ENCODE measurements at places on chromosomes 2 and 18.

DNA sequence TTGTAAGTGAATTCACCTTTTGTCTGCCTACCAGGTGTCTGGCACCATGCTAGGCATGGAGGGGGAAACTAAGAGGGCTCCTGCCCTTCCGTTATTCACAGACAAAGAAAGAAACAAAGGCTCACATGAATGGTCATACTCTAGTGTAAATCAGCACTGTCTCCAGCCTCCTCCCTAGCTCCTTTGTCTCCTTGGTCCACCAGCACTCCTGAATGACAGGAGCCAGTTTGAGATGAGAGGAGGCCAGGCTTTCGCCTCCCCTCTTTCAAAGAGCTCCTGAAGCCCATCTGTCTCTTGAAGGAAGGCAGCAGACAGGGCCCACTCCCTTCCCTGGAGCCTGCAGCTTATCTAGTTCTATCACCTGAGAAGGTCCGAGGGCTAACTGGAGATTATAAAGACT lies 18.7 kb downstream of the SATB2 start:
- no peak for DNase-seq

GRCh38 chr2:83115155-83115554 lies 1343.9 kb downstream of the SUCLG1 start:
- DNase-seq: no peak

GRCh38 chr18:24586662-24587360 lies 126.4 kb downstream of the HRH4 start:
- DNase-seq: no peak

- peak; percentile 89 for DNase-seq
Measured at GRCh38 chr2:96537066-96537733, 648 bp downstream of the ARID5A start.

DNA sequence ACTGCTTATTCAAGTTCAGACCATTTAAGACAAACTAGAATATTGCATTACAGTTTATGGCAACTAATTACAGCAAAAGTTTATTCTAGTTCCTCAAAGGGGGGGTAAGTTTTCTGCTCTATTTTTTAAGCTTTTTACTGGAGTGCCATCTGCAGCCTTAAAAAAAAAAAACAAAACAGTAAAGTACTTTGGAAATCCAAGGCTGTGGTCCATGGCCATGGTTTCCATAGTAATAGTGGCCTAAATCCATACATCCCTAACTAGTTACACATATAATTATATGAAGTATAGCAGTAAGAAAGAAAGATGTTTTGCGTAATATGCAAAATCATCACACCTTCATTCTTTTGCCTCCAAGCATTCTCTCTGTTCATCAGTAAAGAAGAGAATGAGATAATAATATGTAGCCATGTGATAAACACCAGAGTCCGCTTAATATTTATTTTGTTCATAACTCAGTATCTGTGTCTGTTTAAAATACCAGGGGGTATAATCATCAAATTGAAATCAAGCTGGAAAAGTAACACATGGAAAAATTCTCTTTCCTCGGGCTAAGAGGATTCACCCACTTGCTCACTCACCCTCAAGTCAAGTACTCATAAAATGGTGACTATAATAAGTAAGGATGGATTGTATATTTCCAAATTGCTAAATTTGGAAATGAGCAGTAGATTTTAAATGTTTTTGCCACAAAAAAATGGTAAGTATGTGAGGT lies 301.1 kb upstream of the RND3 start:
- DNase-seq: no peak

GRCh38 chr2:69053416-69053965 lies 40.5 kb downstream of the ANTXR1 start:
- DNase-seq: no peak

DNA sequence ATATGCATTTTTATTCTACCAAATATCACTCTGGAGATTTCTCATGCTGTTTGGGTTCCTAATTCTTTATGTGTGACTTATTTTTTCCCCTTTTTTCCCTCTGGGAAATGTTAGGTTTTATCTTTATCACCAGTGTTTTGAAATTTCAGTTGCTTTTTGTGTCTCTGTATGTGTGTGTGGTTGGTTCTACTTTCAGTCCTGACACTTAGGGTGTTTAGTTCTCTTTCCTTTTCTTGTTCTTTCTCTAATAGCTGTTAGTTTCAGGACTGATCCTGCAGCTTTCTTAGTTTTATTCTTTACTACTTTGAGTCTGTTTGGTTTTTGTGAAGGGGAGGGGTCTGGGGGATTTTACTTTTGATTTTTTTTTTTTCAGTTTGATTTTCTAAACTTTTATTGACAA lies 23.1 kb downstream of the PPM1B start:
- no peak for DNase-seq

DNA sequence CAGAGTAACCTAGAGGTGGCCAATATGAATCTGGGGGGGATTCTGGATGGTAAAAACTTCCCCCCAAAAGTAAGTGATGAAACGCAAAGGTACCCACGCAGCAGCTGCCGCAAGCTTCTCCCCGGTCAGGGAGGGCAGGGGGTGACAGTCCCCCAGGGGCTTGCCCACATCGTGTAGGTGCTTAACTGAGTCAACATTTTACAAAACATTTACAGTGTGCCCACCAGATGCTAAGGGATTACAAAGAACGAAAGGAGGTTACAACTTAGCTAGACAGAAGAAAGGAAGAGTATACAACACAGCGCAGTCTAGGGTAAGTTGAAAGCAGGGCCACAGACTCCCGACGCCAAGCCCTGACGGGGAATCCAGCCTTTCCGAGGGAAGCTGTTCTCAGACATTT lies 45.6 kb downstream of the LPIN2 start:
- DNase-seq: no peak

GRCh38 chr2:236400594-236401360 lies 136.6 kb upstream of the ASB18 start:
- DNase-seq: no peak

DNA sequence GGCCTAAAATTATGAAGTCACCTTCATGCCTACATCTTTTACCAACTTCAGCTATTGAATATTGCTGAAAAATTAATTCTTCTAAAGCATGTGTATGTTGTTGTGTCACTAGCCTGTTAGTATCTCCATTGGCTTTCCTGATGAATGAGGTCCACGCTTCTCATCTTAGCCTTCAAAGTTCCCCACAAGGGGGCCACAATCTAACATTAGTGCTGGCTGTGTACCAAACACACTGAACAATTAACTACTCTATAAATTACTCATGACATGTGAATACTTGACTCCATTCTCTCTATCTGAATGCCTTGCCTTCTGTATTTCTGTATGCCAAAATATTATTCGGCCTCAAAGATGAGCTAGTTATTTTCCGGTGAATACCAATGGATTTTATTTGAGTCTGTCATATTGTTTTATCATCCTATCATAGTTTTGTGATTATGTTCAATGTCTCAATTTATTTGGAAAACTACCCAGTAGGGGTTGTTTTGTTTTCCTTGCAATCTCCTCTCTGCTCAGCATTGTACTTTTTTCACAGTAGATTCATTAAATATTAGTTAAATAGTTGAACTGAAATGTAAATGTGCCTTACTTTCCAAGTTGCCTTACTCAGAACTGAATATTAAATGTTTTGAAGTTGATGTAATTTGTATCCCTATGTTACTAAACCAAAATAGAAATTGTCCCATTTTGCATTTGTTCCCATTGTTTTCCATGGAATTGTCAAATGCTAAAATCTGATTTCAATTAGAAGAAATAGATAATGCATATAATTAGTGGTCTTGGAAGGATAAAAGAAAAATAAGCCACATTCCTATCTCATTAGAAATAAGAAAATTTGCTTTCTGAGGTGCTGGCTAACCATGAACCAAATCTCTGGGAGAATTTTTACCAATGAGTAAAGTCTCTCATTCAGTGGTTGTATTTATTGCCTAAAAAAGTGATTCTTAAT lies 208.4 kb upstream of the COL3A1 start:
- DNase-seq: no peak

GRCh38 chr2:241191081-241191480 lies 2.6 kb downstream of the ANO7 start:
- no peak for DNase-seq

GRCh38 chr2:155310589-155310988 lies 612.1 kb downstream of the KCNJ3 start:
- DNase-seq: no peak

DNA sequence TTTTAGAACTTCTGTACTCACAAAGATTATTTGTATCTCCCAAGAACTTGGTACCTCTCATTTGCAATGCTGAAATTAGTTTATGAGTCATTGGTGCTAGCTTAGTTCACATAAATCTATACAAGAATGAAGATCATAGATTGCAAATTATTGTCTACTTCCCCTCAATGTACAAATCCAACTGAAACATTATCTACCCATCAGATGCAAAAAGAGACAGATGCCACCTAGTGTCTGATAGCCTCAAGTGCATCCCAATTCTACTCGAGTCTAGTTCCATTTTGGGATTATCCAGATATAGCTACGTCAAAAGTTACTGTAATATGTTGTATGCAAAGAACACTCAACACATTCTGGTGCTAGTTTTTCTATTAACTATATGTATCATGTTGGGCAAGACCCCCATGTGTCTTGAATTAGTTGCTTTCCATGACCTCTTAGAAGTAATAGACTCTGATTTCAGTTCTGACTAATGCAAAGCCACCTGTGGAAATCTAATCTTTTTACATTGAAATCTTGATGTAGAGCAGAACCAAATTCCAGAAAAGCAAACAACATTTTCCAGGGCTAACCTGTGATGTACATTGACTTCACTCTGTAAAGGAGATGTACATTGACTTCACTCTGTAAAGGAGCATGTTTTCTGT lies 210.0 kb downstream of the RBM43 start:
- no peak for DNase-seq

GRCh38 chr2:209146682-209147320 lies 277.0 kb upstream of the MAP2 start:
- no peak for DNase-seq

DNA sequence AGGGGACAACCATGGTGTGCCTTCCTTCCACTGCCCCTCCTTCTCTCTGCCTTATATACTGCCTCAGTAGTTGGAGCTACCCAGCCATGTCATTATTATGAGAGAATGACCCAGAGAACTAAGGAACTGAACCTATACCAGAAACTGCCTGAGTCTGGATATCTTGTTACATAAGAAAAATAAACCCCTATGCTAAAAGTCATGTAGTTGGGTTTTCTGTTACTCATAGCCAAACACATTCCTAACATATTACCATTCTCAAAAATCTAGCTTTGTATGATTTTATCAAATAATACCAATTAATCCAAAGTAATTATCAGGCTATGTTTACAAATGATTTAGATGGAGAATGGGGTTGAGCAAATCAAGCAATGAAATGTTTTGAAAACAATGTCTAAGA lies 15.0 kb upstream of the KLF7 start:
- DNase-seq: no peak

- DNase-seq: no peak
Measured at GRCh38 chr2:239138610-239139009, 262.2 kb downstream of the HDAC4 start.

DNA sequence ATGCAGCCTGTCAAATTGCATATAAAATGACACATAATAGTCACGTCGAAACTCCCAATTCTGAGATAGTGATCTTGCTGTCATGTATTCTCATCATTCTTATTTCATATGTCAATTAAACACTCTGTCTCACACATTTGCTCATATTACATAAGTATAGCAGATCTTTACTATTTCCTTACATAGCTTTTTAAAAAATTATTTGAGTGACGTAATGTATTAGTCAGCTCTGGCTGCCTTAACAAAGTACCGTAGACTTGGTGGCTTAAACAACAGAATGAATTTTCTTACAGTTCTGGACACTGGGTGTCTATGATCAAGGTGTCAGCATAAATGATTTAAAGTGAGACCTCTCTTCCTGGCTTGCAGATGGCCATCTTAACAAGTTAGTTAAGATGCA lies 1032.3 kb upstream of the NRXN1 start:
- DNase-seq: no peak

GRCh38 chr2:179377296-179377695 lies 112.7 kb upstream of the SESTD1 start:
- no peak for DNase-seq

DNA sequence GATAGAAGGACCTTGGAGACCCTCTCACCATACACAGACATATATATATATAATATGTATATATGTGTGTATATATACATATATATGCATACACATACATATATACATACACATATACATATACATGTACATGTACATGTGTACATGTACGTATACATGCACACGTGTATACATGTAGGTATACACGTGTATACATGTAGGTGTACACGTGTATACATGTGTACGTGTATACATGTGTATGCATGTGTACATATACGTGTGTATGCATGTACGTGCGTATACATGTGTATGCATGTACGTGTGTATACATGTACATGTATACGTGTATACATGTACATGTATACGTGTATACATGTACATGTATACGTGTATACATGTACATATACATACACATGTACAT lies 54.5 kb downstream of the DPP10 start:
- DNase-seq: no peak

- DNase-seq: no peak
Measured at GRCh38 chr2:23602116-23602515, 217.1 kb downstream of the KLHL29 start.

DNA sequence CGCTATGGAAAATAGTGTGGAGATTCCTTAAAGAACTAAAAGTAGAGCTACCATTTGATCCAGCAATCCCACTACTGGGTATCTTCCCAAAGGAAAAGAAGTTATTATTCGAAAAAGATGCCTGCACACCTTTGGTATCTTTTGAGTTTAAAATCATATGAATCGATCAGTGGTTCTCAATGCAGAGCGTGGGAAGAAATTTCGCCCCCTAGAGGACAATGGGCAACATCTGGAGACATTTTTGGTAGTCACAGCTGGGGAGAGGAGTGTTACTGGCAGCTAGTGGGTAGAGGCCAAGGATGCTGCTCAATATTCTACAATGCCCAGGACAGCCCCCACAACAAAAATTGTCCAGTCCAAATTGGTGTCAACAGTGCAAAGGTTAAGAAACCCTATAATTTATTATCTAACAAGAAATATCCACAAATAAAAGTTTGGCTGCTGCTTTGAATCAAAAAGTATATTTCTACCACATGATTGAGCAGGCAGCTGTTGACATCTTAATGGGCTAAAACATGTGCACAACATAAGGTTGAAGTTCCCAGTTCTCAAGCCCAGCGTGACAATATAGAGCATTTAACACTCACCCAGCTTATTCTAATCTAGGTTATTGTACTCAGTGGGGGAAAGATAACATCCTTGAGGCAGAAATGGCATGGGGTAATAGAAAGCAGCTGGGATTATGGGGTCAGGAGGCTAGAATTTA lies 425.7 kb downstream of the LRATD1 start:
- DNase-seq: no peak

DNA sequence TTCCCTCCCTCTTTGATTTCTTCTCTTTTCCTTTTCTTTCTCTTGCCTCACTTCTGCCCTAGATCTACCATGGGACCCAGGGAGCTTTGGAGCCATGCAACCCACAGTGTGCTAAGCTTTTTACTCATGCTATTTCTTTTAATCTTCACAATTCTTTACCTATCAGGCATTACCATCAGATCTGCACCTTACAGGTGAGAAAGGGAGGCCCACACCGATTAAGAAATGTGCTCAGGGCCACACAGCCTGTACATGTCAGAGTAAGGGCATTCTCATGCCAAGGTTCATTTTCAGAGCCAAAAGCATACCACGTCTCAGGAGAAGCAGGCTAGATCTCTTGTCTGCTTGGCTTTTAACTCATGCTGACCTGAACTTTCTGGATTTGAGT lies 161.9 kb downstream of the RPIA start:
- no peak for DNase-seq
